ENCODE measurements at places on chromosomes 12 and 14.

DNA sequence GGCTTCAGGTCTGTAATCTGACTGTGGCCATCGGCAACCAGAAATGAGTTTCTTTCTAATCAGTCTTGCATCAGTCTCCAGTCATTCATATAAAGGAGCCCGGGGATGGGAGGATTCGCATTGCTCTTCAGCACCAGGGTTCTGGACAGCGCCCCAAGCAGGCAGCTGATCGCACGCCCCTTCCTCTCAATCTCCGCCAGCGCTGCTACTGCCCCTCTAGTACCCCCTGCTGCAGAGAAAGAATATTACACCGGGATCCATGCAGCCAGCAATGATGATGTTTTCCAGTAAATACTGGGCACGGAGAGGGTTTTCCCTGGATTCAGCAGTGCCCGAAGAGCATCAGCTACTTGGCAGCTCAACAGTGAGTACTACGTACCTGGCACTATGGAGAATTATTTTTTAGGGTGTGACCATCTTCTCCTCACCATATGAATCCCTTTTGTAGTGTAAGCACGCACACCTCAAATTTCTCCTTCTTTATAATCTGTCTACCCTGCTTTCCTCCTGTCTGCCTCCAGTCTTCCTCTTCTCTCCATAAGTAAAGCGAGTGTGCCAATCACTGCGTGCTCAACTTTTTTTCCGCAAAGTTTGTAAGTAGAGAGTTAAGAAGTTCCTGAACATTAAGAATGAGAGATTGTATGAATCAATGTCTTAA, at the start of gene TPH2:
TPH2 (plus strand) TSS at position 118 of the 658 bp plus-strand sequence; CDS start at position 260, 142 bp downstream.
- peak; percentile 52 for DNase-seq

DNA sequence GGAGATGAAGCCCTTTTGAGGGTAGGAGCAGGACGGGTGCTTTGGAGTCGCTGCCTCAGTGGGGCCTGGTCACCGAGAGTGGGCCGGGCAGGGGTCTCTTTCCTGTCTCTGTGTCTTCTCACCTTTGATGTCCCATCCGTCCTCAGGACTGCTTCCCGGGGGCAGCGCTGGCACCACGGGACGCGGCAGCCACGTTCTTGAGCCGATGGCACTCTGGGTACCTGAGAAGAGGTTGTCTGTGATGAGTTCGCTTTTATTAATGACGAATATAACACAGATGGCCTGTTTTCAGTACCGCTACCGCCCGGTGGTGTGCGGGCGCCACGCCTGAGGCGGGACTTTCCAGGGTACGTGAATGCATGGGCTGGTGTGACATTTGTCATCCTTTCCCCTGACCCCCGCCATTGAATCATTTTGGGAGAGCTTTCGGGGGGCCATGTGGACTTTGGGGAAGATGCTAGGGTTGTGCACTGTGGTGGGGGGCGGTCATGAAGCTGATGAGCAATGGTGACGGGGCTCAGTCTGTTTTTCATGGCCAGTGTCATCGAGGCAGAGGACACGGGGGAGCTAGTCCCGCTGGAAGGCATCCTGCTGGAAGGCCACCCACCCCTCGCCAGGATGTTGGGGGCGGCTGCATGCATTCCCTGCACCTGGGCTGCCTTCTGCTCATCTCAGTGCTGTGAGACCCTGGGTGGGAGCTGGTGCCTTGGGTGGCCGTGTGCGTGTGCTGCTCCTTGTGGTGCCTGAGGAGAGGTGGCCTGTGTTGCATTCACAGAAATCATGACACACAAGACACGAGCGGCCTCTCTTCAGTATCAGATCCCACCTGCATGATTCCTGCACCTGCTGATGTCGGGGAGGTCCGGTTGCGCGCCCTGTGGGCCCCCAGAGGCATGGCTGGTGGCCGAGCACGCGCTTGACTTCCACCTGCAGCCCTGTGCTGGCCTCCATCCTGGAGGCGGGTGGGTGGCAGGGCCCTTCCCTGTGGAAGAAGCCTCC, 162.5 kb upstream of the RTL1 start:
- DNase-seq = no peak

DNA sequence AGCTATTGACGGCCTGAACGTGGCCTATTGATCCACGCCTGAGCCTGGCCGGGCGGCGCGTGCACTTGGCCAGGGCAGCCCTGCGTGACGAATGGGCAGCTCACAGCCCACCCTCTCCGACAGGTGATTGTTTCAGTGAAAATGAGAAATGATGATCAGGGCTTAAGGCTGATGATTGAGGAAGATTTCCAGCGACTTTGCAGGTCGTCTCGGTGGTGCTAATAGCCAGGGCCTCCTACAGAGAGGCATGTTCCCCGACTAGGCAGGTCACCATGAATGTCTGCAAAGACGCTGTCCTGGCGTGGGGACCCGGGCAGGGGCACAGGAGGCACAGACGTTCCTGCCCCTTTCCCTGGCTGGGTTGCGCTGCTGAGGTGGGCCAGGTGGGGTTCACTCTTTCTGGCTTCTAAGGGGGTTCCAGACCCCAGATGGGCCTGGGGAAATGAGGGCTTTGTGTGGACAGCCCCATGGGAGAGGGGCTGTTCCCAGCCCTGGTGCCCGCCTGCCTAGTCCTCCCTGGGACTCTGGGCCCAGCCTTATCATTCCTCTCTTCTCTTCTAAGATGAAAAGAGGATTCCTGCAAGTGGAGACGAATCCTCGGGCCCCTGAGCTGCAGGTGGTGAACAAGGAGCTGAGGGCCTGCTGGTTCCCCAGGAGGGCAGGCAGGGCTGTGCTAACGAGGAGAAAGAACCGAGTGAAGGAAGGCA, 157.4 kb downstream of the KIF26A start:
- DNase-seq = no peak

DNA sequence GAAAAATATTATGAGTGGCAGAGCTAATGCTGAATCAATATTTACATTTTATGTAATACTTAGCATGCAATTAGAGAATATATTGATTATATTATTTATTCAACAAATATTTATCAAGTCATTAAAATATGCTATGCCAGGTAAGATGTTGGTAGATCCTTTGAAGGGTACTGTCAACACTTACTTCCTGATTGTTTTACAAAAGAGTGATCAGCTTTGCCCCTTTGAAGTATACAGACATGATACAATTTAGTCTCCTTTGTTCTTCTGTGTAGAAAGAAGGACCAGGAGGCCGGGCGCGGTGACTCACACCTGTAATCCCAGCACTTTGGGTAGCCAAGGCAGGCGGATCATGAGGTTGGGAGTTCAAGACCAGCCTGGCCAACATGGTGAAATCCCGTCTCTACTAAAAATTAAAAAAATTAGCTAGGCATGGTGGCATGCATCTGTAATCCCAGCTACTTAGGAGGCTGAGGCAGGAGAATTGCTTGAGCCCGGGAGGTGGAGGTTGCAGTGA, 73.9 kb upstream of the IFNG-AS1 start:
- DNase-seq = no peak

DNA sequence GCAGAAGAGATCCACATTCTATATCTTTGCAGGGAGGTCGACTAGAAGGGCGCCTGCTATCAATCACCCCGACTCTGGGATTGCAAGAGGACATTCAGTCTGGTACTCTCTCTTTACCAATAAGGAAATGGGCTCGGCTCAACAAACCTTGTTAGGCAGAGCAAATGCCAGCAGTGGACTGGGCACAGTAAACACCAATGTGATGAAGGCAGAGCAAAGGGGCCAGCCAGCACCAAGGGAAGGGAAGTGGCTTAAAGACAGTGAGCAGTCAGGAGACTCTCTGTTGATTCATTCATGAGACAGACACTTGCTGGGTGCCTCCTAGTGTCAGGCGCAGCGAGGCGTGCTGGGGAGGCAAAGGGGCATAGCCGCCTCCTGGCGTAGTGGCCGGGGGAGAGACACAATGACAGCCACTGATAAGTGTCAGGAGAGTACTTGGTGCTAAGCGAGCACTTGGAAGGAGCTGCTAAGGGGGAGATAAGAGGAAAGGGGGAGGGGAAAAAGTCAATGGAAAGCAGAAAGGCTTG, 34.1 kb downstream of the TMCC3 start:
- peak; percentile 24 for DNase-seq

DNA sequence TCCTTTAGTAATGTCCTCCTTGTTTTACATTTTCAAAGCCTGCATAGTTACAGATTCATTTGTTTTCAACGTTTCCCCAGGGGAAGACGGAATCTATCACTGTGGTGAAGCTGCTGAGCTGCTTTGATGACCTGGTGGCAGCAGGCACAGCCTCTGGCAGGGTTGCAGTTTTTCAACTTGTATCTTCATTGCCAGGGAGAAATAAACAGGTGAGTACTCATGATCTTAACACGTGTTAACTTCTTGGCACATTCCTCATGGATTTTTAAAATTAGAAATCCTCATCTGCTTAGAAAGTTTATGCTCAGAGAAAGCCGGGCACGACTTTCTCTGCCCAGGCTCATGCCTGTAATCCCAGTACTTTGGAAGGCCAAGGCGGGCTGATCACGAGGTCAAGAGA, 44.5 kb downstream of the TECPR2 start:
- no peak for DNase-seq

DNA sequence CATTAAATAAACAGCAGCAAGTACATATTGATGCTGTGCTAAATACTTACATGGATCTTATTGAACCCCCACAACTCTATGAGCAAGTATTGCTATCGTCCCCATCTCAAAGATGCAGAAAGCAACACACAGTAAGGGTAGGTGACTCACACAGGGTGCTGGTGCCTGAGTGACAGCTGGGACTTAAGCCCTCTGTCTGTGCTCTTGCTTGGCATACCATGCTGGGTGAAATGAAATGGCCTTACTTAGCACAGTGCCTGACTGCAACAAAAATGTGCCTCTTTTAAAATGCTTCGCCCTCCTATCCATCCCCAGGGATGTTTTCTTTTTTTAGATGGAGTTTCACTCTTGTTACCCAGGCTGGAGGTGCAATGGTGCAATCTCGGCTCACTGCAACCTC, 788 bp downstream of the TEX52 start:
- no peak for DNase-seq

GRCh38 chr14:48546996-48547395, 871.6 kb upstream of the MDGA2 start:
- DNase-seq = no peak

DNA sequence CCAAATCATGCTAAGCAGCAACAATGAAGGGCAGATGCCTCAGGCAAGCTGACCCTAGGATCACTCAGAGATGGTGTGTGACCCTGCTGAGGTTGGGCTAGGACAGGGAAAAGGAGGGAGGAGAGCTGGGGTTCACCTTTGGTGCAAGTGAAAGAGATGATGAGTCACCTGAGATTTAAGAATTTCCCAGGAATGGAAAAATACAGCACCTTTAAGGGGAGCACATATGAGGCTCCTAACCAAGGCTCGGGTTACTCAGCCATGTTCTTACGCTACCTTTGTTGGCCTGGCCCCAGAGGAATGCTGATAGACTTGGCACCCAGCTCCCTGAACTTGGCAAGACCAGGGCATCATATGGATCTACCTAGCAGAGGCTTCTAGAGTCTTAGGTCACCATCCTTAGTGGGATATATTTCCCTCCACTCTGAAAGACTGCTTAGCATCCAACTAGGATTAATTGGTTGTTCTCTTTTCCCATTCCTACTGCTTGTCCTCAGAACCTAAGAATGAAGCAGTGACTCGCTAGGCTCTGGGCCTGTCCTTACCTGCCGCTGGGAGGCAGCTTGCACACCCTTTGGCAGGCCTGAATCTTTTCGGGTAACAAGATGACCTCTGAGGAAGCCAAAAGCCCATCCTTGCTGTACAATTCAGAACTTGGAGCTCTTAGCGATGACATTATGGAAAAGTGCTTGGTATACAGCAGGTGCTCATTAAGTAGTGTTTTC, 4.0 kb upstream of the NAA25 start:
- no peak for DNase-seq

- DNase-seq = no peak
Observed at GRCh38 chr12:116465856-116466255, 93.3 kb upstream of the MAP1LC3B2 start.

- no peak for DNase-seq
Observed at GRCh38 chr12:21940549-21941505, at the start of gene ABCC9. TSS of gene ABCC9 (minus strand) at chr12:21941426. CDS start at chr12:21936674, 4,752 bp downstream.

- DNase-seq = no peak
Observed at GRCh38 chr12:47754126-47754525, 4.6 kb downstream of the RAPGEF3 start.

DNA sequence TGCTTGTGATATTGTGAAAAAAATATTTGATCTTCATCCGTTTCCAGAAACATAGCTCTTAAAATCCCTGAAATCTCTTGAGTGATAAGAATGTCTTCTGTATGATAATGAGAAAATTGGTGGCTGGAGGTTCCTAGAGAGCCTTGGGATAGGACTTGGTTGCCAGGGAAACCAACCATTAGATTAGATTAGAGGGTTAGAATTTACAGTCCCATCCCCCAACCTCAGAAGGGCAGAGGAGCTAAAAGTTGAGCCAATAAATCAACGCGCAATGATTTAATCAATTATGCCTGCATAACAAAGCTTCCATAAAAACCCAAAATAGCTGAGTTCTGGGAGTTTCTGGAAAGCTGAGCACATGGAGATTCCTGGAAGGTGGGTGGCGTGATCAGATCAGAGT, 10.6 kb downstream of the SEL1L start:
- no peak for DNase-seq

GRCh38 chr12:7797698-7798398, 8.6 kb downstream of the NANOG start:
- DNase-seq = no peak

DNA sequence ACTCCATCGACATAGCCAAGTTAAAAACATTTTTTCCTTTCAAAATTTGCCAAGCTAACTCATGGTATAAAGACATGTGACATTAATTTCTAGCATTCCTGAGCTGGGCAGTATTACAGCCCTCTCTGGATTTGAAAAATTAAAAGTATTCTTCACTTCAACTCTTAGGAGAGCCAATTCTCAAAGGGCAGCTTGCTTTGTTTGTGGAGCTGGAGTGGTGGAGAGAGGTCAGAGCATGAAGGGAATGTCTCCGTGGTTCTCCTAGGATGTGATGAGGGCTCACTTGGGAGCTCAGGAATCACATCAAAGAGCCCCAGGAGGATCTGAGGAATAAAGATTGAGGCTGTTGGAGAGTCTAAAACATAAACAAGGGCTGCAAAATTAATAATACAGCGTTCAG, 46.9 kb upstream of the RGS6 start:
- no peak for DNase-seq

DNA sequence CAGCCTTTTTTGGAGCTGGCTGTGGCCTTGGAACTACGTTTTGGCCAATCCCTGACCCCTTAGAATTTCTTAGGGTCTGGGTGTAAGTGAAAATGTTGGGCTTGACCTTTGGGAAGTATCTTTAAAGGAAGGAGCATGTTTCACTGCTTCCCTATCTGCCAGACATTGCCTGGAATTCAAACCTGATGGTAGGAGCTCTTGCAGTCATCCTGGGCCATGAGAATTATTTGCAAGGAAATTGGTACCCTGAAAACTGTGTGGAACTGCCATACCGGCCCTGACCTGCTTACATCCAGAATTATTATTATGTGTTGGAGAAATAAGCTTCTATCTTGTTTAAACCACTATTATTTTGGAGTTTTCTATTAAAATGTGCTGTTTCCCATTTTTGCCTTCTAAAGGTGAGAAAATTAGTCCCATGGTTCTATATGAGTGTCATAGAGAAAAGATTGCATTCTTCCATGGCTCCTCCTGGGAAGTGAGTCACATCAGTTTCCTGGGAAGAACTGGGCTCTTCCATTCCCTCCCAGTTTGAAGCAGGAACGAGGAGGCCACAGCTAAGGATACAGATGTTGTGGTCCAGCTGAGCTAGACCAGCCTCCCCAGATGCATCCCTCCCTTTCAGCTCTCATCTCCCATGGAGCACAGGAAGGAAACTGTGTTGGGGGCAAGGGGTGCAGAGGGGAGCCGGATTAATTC, 9.5 kb upstream of the PGF start:
- DNase-seq = no peak

- no peak for DNase-seq
Observed at GRCh38 chr12:49598527-49598926, 6.9 kb downstream of the FAM186B start.

Measured in foreskin fibroblast (primary cell).